ENCODE measurements at places on chromosomes 6 and 20.

GRCh38 chr6:72559555-72559954 is 62.3 kb upstream of the KCNQ5 start:
- DNase-seq: no peak

DNA sequence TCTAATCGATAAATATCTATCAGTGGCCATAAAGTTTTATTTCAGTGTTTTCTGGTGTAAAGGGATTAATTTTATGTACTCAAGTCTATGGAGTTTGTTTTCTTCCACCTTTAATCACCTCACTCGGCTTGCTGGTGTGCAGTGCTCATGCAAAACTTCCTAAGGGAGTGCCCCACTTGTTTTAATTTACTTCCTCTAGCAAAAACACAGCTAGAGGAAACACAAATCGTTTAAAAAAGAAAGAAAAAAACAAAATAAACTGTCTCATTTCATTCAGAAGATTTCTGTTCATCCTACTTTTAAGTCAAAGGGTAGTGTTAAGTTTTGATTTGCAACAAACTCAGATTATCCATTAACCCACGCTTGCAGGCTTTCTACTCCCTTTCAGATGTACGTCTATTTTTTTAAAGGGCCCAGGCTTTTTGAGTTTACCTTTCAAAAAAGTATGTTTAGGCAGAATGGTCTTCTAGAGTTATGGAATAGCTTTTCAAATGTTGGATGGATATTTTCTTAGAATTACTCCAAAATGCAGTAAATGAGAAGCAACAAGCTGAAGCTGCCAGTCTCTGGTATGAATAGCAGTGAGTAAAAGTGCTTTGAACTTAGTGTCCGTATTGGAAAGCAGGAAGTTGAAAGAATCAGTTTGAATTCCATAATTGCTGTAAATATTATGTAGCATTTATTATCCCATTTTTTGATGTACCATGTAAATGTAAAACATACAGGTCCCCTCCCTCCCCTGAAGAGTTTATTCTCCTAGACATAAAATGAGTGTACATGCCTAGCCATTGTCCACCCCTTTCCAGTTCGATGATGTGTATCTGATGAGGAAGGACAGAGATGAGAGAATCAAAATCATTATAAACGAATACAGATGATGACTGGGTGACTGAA is 113.3 kb downstream of the SLC16A10 start:
- no peak for DNase-seq

DNA sequence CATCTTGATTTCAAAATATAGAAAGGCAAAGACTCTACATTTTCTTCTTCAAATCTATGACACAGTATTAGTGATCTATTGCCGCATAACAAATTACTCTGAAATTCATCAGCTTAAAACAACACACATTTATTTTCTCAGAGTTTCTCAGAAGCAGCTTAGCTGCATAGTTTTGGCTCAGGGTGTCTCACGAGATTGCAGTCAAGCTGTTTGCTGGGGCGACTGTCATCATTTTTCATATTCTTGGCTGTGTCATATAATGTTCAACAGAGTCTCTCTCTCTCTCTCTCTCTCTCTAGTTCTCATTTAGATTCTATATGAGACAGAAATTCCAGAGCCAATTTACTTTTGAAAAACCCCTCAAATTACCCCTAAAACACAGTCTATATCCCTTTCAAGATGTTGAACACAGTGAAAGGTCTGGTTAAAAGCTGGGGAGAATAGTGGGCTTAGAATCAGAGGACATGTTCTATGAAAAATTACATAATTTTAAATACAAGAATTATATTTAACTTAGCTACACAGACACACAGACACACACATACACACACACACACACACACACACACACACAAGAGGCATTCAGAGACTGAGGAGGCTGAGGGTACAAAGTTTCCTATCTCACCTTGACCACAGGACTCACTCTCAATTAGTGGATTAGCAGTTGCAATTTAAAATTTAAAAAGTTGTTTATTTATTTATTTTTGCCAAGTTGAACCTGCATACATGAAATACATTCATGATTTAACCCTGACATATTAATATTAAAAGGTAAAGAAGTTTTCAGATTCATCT is 86.7 kb downstream of the MKKS start:
- DNase-seq: no peak

GRCh38 chr6:16624636-16625290 is 136.5 kb downstream of the ATXN1 start:
- no peak for DNase-seq

DNA sequence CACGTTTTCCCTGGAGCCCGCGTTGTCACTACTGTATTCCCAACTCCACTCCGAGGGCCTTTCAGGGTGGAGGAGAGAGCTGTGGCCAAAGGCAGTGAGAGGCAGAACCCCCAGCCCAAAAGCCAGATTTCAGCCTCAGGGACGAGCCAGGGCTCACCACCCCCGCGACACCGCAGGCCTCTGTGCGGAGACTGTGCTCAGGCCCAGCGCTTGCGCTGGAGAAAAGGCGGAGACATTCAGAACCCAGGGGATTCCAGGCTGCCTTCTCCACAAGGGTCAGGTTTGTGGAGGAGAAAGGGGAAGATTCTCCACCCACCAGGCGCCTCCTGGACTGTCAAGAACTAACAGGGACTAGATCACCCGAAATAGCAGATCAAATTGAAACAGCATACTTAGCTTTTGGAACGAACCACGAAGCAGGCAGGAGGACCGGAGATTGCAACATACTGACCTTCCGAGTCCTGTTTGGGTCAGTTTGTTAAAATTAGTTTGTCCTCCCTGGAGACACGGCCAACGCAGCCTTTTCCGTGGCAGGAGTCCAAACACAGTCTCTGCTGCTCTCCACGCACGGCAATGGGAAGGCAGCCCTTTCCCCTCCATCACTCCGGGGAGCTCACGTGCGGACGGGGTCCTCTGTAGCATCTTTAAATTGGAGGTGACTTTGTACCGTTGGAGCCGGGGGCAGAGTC is 14.4 kb downstream of the DLL1 start:
- DNase-seq: peak; percentile 56

DNA sequence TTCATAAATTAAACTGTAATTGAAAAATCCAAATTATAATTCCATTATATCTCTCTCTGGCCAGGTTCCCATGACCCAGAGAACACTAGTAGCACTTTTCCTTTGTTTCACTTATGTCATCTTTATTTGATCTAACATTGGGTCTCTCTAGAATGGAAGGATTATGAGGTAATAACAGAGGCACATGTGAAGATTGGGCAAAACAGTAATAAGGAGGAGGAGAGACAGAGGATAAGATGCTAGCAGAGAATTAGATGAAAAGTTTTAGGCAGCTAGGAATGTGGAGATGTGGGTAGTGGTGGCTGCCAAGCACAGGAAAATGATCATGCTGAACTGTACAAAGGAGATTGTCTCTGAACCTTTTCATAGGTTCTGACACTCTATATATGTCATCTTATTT is 3.3 kb downstream of the TAB2 start:
- DNase-seq: no peak

- DNase-seq: no peak
These were observed 530.1 kb upstream of the NOX3 start for GRCh38 chr6:155985660-155986138.

- no peak for DNase-seq
These were observed 487.1 kb upstream of the RNF217 start for GRCh38 chr6:124475176-124475575.

DNA sequence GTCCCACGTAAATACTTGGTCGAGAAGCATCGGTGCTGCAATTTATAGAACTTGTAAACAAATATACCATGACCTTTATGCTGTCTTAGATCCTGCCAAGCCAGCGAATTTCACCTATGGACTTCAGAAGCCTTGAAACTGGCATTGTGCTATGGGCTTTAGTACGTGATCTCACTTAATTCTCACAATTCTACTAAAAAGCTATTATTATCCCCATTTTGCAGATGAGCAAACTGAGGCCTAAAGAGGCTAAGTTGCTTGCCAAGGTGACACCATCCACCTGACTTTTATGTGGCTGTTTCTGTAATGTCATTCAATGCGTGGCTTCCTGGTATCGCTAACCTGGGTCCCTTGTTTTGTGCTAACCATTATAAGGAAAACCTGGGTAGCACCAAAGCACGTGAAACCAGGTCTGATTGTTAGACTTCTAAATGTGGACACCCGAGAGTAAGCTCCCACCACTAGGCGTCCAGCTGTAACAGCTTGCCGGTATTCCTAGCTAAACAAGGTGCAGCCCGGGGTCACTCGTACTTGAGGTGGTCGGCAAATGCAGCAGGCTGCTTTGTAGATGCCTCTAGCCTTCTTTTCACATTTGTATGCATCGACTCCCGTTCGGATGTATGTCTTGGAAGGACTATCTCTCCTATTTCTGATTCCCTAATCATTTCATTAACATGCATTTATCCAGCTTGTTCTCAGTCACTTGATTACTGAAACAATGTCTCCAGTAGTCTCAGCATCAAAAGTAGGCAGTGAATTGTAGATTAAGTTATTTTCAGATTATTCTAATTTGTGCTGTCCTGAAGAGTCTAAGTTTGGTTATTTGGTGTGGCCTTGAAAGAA is 1.1 kb downstream of the SYNJ2 start:
- DNase-seq: no peak

GRCh38 chr20:10167040-10167439 is 51.6 kb upstream of the SNAP25 start:
- DNase-seq: no peak

DNA sequence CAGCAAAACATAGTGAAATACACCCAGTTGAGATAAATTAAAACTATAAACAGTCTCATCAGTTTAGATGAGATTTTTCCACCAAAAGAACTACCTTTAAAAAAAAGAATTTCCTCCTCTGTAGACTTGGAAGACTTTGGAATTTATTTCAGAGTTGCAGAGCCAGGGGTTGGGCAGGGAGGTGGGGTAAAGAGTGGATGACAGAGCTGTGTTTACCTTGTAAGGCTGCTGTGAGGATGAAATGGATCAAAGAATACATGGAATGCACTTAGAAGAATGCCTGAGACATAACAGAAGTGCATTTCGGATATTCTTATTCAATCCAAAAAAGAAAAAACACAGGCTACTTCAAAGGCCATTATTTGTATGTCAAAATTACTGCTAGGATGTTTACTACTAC is 6.4 kb upstream of the LY86 start:
- DNase-seq: no peak

DNA sequence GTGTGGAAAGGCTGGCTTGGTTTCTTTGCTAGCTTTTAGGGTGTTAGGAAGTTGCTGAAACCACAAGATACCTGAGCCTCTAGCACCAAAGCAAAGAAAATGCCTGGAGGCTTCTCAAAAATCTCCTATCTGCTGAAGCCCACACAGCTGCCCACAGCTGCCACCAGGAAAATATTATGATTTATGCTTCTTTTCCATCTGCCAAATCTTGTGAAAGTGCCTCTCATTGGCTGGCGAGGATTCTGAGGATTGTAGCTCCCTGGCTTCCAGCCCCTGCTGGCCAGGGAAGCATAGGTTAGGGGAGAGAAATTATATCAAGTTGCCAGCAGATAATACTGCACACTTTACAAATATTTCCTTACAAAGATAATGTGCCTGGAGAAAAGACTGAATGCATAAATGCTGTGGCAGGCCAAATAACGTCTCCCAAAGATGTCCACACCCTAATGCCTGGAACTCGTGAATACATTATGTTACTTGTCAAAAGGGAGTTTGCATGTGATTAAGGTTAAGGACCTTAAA is 98.4 kb downstream of the MRPL14 start:
- DNase-seq: no peak

GRCh38 chr6:74181471-74181870 is 485.5 kb downstream of the CD109 start:
- DNase-seq: no peak

GRCh38 chr20:49699200-49699992 is 14.3 kb downstream of the B4GALT5 start:
- no peak for DNase-seq

- no peak for DNase-seq
These were observed 40.2 kb upstream of the SAMHD1 start for GRCh38 chr20:36991703-36992102.

DNA sequence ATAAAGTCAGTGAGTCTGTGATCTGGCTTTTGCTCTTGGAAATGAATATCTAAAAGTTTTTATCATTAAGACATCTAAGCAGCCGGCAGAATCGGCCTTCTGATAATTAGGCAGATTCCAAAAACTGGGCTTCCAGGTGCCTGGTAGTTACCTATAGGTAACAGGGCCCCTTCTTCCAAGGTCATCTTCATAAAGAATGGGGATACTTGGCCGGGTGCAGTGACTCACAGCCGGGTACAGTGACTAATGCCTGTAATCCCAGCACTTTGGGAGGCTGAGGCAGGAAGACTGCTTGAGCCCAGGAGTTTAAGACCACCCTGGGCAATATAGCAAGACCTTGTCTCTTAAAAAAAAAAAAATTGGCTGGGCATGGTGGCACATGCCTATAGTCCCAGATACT is 12.9 kb upstream of the RBL1 start:
- DNase-seq: no peak

DNA sequence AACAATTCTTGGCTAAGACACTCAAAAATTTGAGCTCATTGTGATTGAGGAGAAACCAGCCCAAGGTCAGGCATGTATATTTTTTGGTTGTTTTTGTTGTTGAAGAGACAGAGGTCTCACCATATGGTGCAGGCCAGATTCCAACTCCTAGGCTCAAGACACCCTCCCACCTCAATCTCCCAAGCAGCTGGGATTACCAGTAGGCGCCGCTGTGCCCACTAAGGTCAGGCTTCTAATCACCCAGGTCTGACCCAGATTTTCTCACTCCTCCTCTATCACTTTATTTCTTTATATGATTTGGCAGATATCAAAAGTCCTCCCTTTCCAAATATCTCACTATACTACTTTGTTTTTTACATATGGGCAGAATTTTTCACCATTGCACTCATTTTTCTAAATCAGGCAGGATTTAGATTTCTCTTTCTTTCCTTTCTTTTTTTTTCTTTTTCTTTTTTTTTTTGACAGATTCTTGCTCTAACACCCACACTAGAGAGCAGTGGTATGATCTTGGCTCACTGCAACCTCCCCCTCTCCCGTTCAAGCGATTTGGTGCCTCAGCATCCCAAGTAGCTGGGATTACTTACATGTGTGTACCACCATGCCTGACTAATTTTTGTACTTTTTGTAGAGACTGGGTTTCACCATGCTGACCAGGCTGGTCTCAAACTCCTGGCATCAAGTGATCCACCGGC is 1.7 kb upstream of the C6orf141 start:
- DNase-seq: no peak

- no peak for DNase-seq
These were observed 430.3 kb upstream of the SULF2 start for GRCh38 chr20:48215536-48215935.

DNA sequence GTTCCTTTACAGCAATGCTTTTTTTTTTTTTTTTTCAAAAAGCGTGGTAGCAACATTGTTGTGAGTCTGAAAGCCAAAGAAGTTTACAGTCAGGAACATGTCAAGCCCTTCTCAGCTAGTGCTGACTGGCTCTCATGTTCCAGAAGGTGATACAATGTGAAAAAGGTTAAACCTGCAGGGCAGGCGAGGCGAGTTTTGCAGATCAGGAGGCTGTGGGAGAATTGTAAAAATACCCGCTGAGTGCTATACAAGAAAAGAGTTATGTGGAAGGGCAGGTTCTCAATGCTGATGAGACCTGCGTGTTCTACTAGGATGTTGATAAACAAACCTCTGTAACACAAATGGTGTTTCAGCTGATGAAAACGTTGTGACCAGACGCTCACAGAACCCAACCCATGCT is 30.9 kb upstream of the RPP40 start:
- no peak for DNase-seq
